ENCODE measurements at places on chromosomes 3 and 15.

GRCh38 chr3:146223401-146224373 is 27.2 kb downstream of the PLSCR4 start:
- no peak for DNase-seq

- DNase-seq, result no peak
Measured at GRCh38 chr3:154701055-154701454, 271.1 kb upstream of the GPR149 start.

DNA sequence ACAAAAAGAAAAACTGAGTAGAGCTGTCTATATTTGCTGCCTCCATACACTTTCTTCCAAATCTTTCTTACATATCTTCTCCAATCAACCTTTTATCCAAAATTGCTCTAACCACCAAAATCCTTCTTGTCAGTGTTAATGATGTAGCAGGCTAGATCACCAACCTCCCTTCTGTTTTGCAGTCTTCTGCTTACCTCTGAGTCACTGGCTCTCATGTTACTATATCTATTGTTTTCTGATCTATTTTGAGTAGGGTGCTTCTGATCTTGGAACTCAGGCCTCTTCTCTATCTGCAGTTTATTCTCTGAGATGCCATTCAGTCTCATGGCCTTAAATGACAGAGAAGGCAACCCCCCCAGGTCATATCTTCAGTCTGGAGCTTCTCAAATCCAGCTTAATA is 26.3 kb upstream of the AADAC start:
- DNase-seq, result no peak

DNA sequence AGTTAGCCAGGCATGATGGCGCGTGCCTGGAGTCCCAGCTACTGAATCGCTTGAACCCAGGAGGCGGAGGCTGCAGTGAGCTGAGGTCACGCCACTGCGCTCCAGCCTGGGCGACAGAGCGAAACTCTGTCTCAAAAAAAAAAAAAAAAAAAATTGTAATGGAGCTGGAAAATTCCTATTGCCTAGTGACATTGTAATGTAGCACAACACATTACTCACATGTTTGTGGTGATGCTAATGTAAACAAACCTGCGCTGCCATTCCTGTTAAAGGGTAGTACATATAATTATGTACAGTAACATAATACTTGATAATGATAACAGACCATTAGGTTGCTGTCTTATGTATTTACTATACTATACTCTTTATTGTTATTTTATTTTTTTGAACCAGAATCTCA is 39.1 kb downstream of the KNL1 start:
- no peak for DNase-seq

DNA sequence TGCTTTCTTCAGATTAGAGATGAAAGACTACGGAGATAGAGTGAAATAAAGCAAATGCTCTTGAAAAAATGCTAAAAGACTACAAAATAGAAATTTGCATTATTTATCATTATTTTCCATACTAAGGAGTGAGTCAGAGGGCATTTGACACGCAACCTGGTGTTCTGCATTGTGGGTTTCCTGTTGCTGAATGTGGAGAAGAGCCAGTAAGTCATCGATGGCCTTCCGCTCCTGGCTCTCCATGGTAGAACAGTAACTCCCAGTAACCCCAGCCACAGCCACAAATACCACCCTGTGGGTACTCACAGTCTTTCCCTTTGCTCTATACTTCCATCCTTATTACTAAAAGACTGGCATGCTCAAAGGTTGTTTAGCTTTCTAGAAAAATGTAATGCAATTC is 61.5 kb downstream of the CGGBP1 start:
- DNase-seq, result no peak

DNA sequence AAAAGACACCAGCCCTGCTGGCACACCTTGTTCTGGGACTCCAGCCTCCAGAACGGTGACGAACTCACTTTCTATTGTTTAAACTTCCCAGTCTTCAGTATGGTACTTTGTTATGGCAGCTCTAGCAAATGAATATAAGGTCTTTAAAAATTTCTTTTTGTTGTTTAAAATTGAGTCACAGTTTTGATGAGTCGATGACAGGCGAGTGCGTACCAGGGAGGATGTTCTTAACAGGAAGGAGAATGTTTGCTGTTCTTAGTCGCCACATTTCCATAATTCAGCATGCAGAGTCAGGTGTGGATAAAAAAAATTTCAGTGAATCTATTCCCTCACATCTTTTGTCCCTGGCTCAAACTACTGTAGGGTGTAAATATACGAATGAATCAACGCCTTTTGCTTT is 12.4 kb downstream of the DNASE1L3 start:
- no peak for DNase-seq

- DNase-seq, result no peak
Measured at GRCh38 chr3:133998691-133999241, 31.0 kb downstream of the SLCO2A1 start.

DNA sequence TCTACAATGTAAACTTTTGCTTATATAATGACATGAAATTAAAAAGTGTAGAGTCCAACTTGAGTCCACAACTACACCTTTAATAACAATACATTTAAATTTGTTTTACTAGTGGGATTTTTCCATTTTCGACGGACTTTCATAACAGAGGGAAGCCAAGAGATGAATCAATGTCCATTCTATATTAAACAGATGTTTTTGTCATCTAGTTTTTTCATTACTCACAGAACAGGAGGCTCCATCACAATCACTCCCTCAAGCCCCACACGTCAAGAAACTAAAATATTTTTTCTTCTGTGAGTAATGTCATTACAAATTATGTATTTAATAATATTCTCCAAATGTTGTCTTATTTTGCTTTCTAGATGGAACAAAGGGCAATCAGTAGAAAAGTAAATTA is 932.9 kb downstream of the ROBO1 start:
- DNase-seq, result no peak

DNA sequence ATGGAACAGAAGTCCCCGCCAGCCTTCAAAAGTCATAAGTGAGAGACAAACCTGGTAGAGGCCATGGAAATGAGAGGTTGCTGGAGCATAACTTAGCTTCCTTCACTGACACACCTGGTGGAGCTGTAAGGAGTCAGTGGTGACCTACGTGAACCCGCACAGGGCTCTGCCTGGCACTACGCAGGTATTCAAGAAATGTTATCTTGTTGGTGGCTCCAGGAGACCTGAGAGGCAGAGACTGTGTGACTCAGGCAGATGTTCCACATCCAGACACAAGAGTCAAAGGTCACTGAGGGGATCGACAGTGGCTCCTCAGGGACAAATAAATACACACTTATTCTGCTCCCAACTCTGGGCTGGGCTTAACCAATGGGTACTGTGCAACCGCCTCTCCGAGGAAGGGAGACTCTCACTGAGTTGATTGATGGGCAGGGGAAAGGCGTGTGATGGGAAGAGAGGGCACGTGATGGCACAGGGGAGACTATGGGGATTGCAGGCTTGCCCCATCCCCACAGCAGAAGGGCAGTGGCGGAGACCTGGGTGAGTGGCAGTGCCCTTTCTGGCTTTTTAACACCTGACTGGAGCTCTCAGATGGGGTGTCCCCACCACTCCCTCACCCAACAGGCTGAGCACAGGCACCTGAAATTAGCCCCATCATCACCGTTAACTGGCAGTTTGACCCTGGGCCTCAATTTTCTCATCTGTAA is 111.7 kb upstream of the SMAD3 start:
- DNase-seq, result no peak

GRCh38 chr3:175255698-175256097 is 396.6 kb downstream of the NAALADL2 start:
- DNase-seq, result no peak

- DNase-seq, result peak; percentile 4
Measured at GRCh38 chr3:193554811-193555210, at the start of gene ATP13A4. ATP13A4 (minus strand) TSS chr3:193554895; CDS start chr3:193554799, 96 bp downstream.

GRCh38 chr3:17136136-17136721 is 251.5 kb downstream of the PLCL2 start:
- no peak for DNase-seq

DNA sequence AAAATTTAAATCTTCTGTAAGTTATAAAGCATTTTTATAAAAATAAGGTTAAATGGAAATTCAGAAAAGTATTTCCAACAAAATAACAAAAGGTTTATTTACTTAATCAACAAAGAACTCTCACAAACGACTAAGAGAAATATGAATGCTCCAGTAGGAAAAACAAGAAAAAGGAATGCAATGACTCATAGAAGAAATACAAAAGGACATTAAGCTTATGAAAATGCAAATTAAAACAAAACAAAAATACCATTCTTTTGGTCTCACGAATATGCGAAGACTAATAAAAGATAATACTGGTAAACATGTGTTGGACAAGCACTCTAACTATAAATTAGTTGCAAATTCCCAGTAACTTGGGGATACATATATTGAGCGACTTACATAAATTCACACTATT is 17.5 kb upstream of the TBC1D5 start:
- no peak for DNase-seq

GRCh38 chr3:42502429-42503250 is at the start of gene VIPR1:
VIPR1 (plus strand) TSS chr3:42502643; CDS start chr3:42502736, 93 bp downstream.
- peak; percentile 67 for DNase-seq

GRCh38 chr15:51888593-51889195 is 59.2 kb downstream of the TMOD3 start:
- DNase-seq, result no peak

- no peak for DNase-seq
Measured at GRCh38 chr3:48356419-48356818, 15.6 kb upstream of the FBXW12 start.

DNA sequence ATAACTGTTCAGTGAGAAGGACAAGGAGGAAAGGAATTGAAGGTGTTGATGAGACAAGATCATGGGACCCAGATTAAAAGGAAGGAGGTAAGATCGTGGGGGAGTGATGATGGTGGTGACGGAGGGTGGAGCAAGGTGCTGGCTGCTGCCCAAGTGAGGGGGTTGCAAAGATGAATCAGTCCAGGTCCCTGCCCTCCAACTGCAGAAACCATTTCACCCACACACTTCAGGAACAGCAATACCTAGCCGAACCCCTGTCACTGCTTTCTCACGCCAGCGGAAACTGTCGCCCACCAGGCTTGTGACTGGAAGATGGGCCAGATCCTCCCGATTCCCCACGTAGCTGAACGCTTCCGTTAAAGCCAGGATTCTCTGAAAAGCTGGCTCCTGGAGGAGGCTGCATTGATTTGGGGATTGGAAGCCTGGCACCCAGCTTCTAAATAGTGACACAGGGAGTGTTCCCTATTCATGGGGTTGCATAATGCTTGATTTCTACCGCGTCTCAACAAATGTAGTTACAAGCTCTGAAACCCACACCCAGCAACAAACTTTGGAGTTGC is 3.2 kb upstream of the LSG1 start:
- no peak for DNase-seq

DNA sequence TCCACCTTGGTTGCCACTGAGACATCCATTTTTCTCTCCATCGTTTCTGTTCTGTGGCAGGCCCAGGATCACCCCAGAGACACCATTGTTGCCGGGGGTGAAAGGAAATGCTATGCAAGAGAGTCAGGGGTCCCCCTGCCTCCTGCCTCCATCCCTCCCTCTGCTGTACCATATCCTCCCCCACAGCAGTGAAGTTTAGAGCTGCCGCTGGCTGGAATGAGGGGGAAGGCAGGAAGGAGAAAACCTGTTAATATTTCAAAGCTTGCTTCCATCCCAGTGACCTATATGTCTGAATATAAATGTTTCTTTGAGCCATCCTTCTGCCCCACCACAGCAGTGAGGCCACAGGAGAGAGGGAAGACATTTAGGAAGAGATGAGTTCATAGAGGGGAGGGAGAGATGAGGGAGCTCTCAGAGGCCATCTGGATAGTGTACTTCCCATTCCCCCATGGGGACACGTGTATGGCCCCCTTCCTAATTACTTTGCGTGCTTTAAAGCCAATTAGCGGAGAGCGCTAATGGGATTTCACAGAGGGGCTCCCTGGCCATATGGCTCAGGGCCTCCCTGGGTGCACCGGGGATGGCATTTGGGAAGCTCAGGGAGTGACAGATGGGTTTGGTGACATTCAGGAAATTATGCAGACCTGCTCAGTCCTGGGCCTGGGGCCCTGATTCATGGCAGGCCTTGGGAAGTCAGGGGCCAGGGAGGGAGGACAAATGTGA is 40.4 kb upstream of the CHRNB4 start:
- DNase-seq, result no peak

DNA sequence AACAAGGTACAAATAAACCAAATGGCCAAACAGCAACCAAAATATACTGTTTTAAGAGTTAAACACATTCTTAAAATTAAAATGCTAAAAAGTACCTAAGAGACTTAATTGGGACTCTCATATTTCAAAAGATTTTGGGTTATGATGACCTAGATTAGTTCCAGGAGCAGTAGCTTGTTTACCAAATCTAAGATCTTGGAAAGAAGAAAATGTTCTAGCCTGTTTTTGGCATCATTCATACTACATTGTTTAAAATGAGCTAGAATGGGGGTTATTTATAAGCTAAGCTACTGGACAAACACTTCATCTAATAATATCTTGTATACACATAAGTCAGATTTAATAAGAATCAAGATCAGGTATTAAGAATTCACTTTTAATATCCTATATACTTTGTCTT is 22.8 kb downstream of the ATOSA start:
- no peak for DNase-seq

GRCh38 chr3:55676643-55677042 is 189.5 kb upstream of the WNT5A start:
- DNase-seq, result no peak

- no peak for DNase-seq
Measured at GRCh38 chr3:101036676-101037075, 43.5 kb upstream of the ABI3BP start.

GRCh38 chr3:68705695-68706094 is 226.7 kb downstream of the TAFA4 start:
- DNase-seq, result no peak

Data from iPS DF 6.9 (cell line).